ENCODE measurements at places on chromosomes 2 and 18.

- DNase-seq: no peak
These were observed 32.4 kb downstream of the LRP2 start for GRCh38 chr2:169329688-169330554.

DNA sequence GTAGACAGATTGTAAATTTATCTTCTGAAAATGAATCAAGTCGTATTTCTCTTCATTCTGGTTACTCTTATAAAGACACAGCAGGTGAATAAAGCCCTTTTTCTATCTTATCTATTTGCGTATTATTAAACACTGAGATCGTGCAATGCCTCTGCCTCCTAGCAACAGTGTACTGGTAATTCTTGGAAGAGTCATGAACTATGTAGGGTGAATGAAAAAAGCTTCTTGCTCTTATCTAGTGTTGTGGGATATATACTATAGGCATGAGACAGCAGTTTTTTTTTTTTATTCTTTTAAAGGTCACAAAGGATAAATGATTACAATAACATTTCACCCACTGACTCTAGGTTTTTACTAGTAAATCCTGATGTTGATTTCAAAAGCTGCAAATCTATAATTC is 324.2 kb downstream of the PDE11A start:
- no peak for DNase-seq

DNA sequence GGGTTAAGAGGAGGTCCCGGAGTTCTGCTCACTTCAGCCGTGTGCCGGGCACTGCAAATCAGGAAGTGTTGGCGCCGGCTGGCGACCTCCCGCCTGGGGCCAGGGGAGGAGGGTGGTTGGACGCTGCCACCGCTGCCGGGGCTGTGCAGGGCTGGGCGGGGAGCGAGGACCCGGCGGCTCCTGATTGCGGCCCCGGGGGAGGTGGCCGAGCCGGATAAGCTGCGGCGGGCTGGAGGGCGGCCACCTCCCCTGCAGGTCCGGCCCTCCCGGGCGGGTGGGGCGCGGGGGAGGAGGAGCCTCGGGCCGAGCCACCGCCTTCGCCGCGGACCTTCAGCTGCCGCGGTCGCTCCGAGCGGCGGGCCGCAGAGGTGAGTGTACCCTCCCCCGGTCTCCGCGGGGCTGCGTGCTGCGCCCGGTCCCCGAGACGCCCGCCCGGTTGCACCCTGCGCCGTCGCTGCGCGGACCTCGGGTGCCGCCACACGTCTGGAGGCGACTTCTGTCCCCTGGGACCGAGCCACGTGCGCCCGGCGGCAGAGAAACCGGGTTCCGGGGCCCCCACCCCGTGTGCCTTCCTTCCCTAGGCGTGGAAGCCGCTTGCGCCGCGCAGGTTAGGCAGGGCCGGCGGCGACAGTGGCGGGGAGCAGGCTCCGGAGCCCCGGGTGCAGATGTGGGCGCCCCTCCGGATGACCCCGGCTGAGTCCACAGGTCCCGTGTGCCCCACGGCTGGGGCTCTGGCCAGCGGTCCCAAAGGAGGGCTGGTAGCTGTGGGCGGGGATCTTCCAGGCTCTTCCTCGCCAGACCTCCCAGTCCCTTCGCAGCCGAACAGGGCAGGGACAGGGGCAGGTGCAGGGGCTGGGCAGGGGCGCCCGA is at the start of gene STEAP3:
Gene STEAP3, plus strand, starts transcription at position 314 of the 870 bp plus-strand sequence. CDS start 7,179 bp downstream, outside the sequence.
- DNase-seq: peak; percentile 42

DNA sequence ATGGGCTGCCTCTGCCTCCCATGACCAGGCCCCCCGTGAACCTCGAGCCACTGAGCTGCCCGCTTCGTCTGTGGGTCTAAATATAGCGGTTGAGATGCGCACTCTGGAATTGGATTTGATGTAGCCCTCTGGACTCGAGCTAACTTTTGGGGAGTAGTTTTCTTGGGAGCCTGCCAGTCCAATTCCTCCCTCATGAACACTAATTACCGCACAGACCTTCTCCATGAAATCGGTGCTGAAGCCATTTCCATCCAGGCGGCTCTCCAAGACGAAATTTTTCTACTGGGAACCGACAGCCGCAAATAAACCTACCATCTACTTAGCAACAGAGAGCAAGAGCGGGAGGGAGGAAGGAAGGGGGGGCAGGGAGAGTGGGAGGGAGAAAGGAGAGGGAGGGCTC is 63.6 kb downstream of the CELF4 start:
- DNase-seq: no peak
